ENCODE measurements at places on chromosomes 16 and 17.
A peak's percentile ranks its signal among the peaks of the same experiment; 100 is the strongest.

DNA sequence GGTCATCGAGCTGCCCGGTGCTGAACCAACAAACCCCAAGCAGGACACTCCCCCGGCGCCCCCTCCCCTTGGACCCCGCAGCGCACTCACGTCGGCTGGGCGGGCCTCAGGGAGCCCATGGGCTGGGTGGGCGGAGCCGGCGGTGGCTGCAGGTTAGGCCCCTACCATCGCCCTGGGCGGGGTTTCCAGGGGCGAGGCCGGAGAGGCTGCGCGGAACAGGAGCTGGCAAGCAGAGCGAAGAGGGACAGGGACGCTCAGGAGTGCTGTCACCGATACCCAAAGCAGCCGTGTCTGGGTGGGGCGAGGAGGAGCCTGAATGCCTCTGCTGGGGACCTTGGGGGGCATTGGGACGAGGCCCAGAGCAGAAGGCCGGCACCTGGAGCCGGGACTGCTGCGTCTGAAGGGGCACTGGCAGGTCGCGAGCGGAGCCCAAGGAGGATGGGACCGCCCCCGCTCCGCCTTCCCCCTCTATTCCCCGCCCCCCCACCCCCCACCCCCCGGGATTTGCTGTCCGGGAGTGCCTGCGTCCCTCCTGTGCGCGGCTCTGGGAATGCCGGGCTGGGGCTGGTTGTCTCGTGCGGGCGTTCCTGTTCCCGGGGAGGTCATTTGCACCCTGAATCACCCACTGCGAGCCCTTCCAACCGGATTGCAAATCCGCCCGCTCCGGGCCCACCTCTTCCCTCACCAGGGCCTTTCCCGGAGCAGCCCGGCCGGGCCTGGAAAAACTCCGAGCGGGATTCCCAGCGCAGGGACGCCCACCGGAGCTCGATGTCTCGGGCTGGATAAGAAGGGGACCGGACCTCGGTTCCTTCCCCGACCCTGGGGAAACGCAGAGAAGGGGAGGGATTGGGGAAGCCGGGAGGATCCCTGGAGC lies 902 bp downstream of the ARHGAP27 start:
- DNase-seq, result peak; percentile 94

DNA sequence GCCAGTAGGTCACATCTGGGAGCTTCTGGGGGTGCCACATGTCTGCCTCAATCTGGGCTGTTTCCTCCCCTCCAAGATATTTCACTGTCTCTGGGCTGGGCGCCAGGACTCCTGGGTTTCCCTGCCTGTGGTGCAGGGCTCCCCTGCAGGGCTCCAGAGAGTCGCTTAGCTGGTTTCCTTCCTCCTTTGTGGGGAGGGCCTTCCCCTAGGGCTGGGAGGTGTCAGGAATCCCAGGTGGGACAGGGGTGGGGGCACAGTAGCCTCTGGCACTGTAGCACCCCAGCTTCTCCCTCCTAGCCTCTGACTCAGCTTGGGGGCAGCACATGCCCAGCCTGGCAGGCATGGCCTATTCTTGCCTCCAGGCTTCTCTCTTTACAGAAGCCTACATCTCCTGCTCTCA lies 2.6 kb downstream of the RARA start:
- peak; percentile 56 for DNase-seq

GRCh38 chr17:63698886-63699637 lies 863 bp downstream of the LIMD2 start:
- DNase-seq, result peak; percentile 96

DNA sequence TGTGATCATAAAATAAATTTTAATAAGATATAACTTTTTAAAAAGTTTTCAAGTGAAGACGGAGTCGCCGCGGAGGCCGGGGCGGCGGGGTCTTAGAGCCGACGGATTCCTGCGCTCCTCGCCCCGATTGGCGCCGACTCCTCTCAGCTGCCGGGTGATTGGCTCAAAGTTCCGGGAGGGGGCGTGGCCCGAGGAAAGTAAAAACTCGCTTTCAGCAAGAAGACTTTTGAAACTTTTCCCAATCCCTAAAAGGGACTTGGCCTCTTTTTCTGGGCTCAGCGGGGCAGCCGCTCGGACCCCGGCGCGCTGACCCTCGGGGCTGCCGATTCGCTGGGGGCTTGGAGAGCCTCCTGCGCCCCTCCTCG lies at the start of gene FOXC2:
Gene FOXC2, plus strand, starts transcription at position 229 of the 365 bp plus-strand sequence. CDS start 507 bp downstream, outside the sequence.
- peak; percentile 37 for DNase-seq

DNA sequence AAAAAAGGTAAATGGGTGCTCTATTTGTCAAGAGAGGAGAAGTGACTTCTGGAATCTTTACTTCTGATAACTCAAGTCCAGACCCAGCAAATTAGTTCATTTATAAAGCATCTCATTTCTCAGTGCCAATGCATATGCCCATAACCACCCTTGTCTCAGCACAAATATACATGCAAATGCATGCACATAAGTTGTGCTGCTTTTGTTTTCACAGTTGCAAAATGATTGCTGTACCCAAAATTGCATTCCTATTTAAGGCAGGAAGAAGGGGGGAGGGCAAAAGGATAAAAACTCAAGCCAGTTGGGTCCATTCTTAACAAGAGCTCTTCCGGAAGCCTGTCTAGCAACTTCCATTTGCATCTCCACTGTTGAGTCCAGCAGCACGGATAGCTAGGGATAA lies 61.3 kb upstream of the FAM20A start:
- DNase-seq, result no peak

GRCh38 chr17:15263680-15264079 lies 1.4 kb downstream of the PMP22 start:
- DNase-seq, result no peak

GRCh38 chr17:34663714-34664113 lies 84.3 kb downstream of the TMEM132E start:
- DNase-seq, result no peak

DNA sequence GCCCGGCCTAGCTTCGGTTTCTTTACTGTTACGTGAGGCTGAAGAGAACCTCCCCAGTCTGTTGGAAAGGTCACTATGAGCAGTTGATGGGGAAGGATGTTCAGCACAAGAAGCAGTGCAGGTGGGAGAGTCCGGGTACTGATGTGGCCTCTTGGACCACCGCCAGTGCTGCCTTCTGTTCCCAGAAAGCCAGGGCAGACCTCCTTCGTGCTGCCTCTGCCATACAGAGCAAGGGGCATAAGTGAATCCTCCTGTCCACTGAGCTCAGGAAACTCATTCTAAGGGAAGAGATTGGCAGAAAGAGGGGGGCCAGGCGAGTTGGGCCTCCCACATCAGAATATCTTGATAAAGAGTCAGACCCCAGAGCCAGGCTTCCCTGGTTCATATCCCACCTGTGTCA lies 3.7 kb downstream of the PPP4C start:
- no peak for DNase-seq

DNA sequence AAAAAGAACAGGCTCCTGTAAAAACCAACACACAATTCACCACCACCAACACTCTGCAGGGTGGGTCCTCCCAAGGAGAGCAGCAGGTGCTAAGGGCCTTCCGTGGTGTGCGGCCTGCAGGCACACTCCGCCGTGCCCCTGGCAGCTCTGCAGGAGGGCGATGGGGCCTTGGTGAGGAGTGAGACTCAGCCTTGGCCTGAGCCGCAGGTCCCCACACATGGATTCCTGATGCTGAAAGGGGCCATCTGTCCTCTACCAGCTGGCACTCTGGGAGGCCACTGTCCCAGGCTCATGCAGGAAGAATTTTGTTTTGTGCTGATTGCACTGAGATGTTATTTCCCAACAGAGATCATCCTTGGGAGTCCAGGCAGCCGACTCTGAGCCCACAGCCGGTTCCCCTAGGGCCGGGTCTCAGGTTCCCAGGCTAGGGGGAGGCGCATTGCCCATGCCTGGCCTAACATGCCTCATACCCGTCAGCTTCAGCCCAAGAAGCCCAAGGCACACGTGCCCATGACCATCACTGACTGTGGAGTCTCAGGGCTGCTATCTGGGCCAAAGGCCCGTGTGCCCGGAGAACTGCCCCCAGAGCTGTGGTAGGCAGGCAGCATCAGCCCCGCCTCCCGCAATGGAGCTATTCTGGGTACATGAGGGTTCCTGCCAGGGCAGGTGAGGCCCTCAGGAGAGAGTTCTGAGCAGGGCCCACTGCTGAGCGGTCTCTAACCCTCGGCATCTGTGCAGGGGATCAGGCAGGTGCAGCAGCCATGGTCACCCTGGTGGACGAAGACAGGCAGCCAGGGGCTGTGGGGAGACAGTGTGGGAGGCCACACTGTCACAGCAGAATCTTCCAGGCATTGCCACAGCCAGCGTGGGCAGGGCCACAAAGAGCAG lies 97.9 kb upstream of the ZNF469 start:
- DNase-seq, result no peak

DNA sequence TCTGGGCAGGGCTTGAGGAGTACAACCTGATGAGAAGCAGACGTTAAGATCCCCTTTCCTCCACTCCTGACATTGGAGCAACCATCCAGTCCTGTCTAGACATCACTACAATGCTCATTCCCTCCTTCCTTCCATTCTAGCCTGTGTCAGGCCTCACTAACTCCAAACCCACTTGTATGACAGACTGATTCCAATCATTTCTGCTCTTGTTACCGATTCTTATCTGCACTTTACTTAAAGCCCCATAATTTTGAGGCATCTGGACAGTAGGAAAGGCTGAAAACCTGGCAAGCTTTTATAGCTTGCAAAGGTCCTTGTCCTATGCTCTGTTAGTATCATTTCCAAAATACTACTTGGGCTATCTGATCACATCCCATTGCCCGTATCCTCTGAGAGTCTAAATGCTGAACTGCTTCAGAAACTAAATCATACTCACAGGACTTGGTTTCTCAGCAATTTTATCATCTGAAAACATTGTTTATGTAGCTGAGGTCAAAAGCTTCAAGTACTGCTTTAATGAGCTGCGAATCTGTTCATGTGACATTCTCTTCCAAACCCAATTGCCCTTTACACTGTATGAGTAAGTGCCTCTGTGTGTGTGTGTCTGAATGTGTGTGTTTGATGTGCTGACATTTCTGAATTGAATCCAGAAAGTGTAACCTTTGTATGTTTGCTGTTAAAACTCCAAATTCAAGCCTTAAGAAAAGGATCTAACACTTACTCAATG lies 57.2 kb upstream of the CACNG3 start:
- DNase-seq, result no peak

DNA sequence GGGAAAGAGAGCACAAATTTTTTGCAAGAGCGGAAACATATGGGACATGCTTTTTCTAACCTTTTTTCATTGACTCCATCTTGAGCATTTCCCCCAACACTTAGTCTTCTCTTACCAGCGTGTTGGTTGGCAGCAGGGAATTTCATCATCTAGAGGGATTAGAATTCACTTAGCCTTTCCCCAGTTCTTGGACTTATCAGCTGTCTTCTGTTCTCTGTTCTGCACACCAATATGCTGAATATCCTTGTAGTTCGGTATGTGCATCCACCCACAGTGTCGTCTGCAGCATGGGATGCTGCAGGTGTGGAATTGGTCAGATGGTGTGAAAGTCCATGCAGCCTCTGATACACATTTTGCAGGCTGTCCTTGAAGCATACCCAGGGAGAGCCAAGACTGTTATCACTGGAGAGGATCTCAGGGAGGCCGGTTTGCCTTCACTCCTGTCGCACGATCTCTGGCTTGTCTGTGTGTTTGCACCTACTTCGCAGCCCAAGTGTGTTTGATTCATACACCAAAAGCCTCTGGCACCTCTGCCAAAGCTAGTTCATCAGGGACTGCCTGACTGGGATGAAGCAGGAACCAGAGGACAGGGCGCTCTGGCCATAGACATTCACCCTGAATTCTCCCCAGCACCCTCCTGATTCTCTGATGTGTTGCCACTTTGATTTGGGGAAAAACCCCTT lies 93.3 kb downstream of the SOCS1 start:
- DNase-seq, result no peak

DNA sequence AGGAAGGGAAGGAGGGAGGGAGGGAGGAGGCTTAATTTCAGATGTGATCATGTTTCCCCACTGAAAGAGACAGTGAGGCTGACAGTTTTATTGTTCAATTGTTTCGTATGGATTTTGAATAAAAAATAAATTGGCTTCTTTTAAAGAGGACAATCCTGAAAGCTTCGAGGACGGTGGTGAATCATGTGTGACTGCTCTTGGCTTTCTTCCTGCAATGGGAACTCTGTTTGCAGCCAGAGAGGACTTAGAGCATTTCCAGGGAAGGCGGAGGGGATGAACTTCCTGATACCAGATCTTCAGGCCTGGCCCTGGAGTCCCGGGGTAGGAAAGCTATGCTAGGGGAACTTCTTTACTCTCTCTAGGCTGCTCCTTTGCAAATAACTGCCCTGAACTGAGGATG lies 72.8 kb upstream of the C16orf82 start:
- no peak for DNase-seq

DNA sequence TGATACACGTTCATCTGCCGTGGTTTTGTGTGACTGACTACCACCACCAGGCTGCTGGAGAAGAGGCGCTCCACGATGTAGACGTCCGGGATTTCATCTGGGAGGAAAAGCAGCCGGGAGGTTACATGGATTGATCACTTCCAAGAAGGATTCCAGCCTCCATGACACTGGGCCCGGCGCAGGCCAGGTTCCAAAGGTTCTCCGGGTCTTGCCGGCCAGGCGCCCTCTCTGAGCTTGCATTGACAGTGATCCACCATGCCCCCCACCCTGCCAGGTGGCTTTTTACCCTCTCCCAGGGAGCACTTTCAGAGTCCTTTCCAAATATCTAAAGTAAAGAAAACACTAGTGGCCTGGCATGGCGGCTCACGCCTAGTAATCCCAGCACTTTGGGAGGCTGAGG lies 6.5 kb downstream of the WIPI1 start:
- no peak for DNase-seq

GRCh38 chr16:67030221-67030962 lies 1.4 kb downstream of the CBFB start:
- peak; percentile 44 for DNase-seq

DNA sequence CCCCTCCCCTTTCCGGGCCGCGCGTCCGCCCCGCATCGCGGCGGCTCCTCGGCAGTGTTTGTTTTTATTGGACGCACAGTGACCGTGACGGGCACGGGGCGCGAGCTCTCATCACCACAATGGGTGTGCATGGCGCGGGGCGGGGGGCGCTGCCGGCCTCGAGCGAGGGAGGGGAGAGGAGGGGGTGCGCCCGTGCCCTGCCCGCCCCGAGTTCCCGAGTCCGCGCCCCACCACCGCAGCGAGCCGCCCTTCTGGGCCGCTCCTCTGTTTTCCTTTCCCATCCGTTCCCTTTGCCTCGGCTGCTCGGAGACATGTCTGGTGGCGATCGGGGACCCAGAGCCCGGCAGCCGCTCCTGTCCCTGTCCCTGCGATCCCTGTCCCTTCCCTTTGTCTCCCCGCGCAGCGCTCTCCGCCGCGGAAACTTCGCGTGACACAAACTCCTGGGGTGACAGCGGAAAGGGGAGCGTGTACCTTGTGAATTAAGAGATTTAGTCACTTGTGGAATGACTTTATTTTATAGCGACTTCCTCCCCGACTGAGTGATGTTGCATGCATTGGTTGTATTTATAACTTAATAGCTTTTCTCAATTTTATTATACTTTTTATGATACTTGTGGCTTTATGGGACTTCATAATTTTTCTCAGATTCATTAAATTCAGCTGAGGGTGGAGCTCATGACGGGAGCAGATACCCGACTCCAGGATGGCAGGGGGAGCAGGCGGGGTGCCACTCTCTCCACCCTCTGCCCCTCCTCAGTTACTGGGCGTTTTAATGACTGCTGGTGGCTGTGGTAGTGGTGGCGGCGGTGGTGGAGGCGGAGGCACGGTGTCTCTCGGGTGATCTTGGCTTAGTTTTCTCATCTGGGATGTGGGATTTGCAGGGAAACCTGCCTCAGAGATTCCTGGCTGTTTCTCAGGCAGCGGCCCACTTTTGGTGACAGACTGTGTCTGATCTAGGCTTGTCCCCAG lies 40.8 kb downstream of the MRM1 start:
- no peak for DNase-seq

GRCh38 chr17:5841862-5842261 lies 228.3 kb upstream of the WSCD1 start:
- DNase-seq, result no peak

GRCh38 chr17:48609033-48609432 lies 1.8 kb downstream of the HOXB7 start:
- DNase-seq, result no peak

- DNase-seq, result no peak
Measured at GRCh38 chr17:7883781-7884386, 4.7 kb upstream of the CHD3 start.
